ENCODE measurements at places on chromosomes 3 and 15. TPM values are rescaled to one million over a fixed set of nuclear protein-coding genes. Genes with fewer than 3 reads are reported as not detected.

DNA sequence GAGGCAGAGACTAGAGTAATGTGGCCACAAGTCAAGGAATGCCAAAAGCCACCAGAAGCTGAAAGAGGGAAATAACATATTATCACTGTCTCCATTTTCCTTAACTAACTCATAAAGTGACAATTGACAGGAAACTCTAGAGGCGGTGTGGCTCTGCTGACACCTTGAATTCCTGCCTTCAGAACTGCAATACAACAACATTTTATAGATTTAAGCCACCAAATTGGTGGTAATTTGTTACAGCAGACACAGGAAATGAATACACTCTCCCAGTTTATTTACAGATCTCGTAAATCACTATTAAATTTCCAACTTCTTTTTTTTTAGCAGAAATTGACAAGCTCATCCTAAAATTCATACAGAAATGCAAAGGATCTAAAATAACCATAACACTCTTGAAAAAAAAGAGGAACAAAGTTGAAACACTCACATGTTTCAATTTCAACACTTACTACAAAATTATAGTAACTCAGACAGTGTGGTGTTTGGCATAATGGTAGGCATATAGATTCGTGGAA, 449.9 kb downstream of the OTOL1 start:
- DNase-seq: no peak

DNA sequence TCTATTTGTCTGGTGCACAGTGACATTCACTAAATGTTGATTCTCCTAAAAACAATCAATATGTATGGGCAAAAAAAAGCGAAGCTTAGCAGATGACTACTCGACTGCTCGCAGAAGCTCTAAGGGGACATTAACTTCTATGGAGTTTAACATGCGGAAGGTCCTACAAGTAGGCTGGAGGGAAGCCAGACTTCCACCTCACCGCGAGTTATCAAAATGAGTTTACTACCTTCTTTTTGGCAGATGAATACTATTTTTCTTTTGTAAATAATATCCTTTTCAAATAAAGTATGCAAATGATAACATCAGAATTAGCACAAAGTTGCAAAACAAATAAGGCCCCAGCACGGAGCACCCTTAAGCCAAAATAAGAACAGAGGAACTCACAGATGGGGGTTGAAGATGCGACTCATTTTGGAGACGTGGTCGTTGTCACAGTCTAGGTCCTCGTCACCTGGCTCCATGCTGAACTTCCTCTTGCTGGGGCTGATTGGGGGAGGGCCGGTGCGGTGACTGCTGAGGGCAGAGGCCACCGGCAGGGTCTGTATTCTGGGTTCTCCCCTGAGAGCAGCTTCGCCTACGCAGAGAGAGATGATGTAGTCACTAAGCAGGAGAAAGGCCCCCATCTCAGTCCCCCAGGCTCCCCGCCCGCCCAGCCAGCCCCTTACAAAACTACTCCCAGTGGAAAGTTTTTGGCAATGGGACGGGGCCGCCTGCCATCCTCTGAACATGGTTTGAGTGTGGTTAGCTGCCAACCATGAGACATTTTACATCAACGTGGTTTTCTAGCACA, 42.1 kb downstream of the VGLL4 start:
- DNase-seq: no peak

GRCh38 chr3:17367171-17367570, 375.3 kb downstream of the TBC1D5 start:
- DNase-seq: no peak

DNA sequence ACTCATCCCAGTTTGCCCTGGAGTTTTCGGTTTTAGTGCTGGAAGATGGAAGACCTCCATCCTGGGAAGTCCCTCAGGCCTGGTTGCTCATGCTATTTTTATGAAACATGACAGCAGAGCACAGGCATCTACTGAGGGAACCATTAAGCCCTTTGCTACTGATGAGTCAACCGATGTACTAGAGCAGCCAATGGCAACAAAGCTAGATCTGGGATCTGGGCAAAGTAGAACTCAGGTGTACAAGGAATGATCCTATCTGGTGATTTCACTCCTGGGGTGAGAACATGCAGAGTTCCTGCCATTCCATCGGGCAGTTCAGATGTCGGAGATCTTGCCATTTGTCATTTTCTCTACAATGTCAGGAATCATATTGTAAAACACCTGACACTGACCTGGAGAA, 166.2 kb upstream of the NSMCE3 start:
- peak; percentile 26 for DNase-seq

- no peak for DNase-seq
Measured at GRCh38 chr3:33438881-33439545, 1.2 kb downstream of the UBP1 start.

DNA sequence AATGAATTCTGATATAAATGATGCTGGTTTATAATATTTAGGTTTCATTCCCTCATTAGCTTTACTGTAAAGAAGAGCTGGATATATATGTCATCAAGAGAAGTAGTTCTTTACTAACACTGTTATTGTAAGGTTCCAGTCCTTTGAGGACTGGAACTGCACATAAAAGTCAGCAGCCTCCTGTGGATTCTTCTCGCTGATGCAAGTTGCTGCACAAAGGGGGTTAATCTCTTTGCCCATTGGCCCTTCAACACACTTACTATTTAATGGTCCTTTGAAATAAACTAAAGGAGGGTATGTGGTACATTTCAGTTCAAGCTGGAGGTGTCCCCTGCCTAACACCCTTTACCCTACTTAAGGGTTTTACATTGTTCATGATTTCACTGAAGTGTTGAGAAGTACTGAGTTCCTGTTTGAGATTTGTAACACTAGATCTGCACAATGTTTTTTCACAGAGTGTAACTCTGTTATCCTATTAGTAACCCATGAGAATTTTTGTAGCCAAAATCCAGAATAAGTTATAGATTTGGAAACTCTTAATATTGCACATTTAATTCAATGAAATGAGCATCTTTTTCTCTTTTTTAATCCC, 43.9 kb downstream of the NR2C2 start:
- no peak for DNase-seq

DNA sequence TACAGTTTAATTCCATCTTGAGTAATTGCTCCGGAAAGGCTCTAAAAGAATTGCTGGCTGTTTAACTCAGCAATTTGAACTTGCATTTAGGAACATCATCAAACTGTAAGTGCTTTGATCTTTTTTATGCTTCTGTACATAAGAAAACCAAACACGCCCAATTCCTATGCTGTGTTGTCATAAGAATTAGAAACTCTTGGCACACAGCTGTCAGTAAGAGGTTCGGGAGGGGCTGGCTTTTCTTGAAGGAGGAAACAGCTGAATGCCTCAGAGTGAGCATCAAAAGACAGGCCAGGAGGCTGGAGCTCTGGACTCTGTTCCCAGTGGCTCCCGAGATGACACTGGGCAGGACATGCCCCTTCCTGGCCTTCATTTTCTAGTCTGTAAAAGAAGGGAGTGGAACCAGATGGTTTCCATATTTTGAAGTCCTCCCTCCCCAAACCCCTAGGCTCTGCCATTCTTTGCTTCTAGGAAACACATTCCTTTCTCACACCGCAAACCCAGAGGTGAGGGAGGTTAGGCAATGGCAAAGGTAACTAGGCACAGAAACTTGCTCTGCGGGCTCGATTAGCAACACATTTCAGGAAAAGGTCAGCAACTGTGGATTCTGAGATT, 73.7 kb upstream of the DLG1 start:
- peak; percentile 93 for DNase-seq

DNA sequence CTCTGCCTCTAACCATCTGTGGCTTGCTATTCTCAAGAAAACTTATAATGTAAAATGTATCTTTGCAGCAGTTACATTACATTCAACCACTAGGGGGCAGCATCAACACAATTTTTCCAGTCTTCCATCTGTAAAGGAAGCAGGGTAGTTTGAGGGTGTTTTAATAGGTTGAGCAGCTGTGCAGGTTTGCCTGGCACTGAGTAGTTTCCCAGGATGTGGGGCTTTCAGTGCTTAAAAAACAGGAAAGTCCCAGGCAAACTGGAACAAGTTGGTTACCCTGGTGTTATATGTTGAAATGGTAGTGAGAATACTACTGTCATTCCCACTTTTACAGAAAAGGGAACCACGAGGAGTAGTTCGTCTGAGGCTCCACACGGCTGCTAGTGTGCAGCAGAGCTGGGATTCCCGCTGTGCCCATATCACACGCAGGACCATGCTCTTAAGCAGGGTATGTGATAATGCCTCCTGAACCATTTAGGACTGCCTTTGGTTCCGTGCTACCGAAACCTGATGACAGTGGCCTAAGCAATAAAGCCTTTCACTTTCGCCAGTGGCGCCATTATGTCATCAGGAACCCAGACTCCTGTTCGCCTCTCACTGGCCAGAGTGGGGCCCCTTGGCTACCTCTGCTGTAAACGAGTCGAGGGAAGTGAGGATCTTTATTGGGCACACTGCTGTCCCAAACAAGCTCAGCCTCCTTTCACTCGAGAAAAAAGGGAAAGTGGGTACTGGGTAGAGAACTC, 64.7 kb upstream of the ZBTB38 start:
- DNase-seq: no peak

The ITGB5 gene
- 86.0 TPM for total RNA-seq

The ACP3 gene
- total RNA-seq: 1.8 TPM

The CEMIP gene
- 0.07 TPM for total RNA-seq

Measured in kidney epithelial cell (primary cell).